NCI-H446 (cell line): ENCODE measurements at places on chromosomes 16 and 17.

DNA sequence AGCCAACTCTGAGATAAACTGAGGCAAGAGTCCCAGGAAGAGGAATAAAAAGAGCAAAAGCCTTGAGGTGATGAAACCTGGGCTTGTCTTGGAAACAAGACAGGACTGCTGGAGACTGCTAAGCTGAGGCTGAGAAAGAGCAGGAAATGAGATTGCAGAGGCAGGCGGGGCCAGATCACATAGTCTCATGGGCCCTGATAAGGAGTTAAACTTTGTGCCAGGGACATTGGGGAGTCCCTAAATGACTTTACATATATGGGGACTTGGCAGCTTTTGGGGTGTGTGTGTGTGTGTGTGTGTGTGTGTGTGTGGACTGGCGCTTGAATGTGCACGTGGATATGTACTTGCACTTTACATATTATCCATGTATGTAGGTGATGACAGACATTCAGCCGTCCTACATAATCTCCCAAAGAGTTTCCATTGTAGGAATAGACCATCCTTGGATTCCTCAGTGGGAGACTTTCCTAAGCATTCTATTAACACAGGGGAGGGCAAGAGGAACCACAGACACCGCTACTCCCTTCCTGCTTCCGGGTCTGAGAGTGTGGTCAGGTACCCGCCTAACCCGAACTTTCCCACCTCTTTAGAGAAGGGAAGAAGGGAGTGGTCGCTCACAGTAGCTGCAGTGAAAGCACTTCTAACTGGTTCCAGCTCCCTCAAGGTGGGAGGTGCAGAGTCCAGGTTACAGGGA is 123.1 kb downstream of the LYRM1 start:
- no peak for DNase-seq

GRCh38 chr17:3002538-3003295 is 60.7 kb downstream of the OR1D5 start:
- DNase-seq, result no peak

- peak; percentile 21 for DNase-seq
These were observed 7.2 kb downstream of the DLX3 start for GRCh38 chr17:49987681-49988441.

GRCh38 chr17:76071531-76072147 is 678 bp downstream of the SRP68 start:
- DNase-seq, result no peak

DNA sequence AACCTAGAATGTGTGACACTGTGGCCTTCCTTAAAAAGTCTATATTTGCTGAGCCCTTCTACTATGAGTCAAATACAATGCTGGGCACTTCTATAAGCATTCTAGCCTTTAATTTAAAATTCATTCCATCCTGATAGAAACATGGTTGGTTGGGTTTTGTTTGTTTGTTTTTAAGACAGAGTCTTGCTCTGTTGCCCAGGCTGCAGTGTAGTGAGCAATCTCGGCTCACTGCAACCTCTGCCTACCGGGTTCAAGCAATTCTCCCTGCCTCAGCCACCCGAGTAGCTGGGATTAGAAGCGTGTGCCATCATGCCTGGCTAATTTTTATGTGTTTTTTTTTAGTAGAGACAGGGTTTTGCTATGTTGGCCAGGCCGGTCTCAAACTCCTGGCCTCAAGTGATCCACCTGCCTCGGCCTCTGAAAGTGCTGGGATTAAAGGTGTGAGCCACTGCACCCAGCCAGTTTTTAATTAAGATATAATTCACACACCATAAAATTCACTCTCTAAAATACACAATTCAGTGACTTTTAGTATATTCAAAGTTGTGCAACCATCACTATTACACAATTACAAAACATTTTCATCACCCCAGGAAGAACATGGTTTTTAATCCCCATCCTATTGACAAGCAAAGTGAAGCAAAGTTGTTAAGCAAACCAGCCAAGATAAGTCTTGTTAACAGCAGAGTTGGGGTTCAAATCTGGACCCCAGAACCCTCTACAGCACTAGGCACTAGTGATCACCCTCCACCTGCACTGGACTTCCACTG is 42.8 kb downstream of the CMTM4 start:
- DNase-seq, result no peak

GRCh38 chr17:47685556-47686275 is 8.2 kb upstream of the TBKBP1 start:
- no peak for DNase-seq

- no peak for DNase-seq
These were observed 658.9 kb downstream of the TOX3 start for GRCh38 chr16:51888016-51888415.

GRCh38 chr16:60432472-60432871 is 1603.8 kb downstream of the CDH8 start:
- no peak for DNase-seq
